Activated T-cell treated with anti-CD3 and anti-CD28 coated beads, Interleukin-2, amount 50 U/mL, for 1 hour (primary cell): ENCODE measurements at places on chromosomes 7 and 10.

GRCh38 chr10:45592432-45592831 lies 80.1 kb downstream of the ZFAND4 start:
- no peak for DNase-seq

DNA sequence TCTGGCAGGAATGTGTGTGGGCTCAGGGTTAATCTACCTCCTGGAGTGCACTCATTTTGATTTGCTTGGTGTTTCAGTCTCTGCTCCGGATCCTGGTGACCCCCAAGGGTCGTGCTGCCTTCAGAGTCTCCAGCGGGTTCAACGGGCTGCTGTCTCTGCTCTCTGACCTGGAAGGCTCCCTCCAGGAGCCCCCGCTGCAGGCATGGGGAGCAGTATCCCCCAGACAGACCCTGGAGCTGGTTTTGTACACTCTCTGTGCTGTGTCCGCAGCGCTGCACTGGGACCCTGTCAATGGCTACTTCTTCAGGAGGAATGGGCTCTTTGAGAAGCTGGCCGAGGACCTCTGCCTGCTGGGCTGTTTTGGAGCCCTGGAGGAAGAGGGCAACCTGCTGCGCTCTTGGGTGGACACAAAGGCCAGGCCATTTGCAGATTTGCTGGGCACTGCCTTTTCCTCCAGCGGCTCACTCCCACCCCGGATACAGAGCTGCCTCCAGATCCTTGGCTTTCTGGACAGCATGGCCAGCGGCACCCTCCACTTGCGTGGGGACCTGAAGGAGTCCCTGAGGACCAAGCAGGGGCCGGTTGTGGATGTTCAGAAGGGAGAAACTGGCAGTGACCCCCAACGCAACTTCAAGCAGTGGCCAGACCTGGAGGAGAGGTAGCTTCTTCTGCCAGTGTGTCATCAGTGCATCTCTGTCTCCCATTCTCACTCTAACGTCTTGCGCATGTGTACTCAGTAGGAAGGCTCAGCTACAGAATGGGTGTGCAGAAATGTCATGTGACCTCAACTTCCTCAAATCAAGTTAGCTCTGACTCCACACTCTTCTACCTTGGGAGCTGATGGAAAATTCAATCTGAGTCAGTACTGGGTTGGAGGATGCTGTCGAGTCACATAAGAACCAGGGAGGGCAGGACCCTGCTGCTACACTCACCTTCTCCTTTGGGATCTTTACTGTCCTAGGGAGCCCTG lies 58.5 kb downstream of the WDFY4 start:
- no peak for DNase-seq

- DNase-seq: no peak
Measured at GRCh38 chr10:124324856-124325632, 93.7 kb downstream of the OAT start.

DNA sequence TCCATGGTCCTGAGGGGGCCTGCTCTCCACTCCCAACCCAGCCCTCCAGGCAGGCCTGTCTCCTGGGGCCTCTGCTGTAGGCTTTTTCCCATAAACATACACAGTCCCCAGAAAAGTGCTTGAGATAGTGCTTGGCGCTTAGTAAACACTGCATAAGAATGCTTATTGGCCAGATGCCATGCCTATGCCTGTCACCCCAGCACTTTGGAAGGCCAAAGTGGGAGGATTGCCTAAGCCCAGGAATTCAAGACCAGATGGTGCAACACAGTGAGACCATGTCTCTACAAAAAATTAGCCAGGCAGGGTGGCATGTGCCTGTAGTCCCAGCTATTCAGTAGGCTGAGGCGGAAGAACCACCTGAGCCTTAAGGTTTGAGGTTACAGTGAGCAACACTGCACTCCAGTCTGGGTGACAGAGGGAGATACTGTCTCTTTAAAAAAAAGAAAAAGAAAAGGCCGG lies 24.6 kb upstream of the ASL start:
- no peak for DNase-seq

DNA sequence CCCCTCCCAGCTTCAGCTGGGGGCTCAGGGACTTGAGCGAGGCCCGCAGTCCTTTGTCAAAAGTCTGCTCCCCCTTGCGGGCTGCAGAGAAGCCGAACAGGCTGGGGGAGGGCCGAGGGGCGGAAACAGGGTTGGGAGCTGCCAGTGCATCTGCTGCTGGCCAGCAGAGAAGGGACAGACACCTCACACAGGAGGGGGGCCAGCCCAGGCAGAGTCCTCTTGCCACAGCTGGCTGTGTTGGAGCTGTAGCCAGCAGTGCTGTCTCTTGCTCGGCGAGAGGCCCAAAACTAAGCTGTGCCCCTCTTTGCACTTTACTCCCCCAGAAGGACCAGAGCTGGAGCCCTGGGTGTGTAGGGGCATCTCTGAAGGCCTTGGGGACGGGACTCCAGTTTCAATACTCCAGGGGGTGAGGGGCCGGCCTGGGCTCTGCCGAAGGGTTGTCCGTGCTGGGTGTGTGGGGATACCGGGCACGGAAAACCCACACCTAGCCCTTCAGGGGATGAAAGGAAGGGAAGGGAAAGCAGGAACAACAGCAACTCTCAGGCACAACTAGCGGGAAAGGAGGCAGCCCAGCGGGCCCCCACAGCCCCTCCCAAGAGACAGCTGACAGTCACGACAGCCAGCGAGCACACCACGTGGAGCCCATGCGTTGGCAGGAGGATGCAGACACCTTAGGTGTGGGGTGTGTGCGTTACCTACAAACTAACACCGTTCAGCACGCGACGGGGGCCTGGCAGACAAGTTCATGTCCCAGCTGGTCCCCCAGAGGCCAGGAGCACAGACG lies 17.8 kb downstream of the YKT6 start:
- no peak for DNase-seq

DNA sequence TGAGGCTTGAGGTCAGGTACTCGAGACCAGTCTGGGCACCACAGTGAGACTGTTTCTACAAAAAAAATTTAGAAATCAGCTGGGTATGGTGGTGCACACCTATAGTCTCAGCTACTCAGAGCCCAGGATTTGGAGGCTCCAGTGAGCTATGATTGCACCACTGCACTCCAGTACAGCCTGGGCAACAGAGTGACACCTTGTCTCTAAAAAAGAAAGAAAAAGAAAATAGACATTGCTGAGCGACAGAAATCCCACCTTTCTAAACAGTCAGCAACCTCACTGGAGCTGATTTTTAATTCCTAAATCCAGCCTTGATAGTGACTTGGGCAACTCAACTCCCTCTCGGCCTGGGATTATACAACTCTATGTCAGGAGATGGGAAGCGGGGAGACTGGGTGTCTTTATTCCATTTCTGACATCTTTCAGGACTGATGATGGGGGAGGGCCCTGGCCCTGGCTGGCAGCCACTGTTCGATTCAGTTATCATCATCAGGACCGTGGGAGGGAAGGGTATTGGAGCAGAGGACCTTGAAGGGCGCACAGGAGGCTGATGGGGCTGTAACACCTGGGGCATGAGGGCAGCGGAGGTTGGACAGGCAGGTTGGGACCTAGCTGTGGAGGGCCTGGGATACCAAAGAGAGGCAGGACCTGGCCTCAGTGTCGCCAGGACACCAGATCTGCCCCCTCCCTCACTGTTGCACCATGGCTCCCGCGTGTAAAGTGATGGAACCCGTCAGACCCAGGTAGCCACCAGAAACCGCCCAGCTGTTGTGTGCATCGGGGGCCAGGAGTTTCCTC lies 14.7 kb downstream of the HSPB1 start:
- DNase-seq: no peak

DNA sequence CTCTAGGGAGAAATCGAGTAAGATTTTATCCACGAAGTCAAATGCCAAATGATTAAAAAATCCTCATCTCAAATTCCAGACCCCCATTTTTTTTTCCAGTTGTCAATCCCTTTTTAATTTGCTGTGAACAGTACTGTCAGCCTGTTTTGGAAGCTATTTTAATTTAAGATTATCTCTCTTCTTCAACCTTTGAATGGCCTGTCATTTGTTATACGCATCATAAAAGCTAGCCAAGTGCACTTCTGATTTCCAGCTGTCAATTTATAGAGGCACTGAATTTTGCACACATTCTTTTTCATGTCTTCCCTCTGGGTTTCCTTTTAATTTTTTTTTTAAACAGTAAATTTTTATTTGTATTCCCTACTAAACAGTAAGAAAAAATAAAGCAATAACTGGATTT lies 336.4 kb upstream of the HGF start:
- DNase-seq: no peak
